ENCODE measurements at places on chromosomes 5 and 9. TPM values are rescaled to one million over a fixed set of nuclear protein-coding genes. Genes with fewer than 3 reads are reported as not detected.

Gene GALNT12
- total RNA-seq = 2.2 TPM

Gene PCDHA1
- not detected for total RNA-seq

Gene PLPP7
- 11.4 TPM for total RNA-seq

Gene C8G
- total RNA-seq = not detected

Gene RNF130
- 10.4 TPM for total RNA-seq

Gene FOXD4L4
- 0.08 TPM for total RNA-seq

Gene HSPB3
- total RNA-seq = 0.45 TPM

Gene BTNL8
- total RNA-seq = not detected

Gene DENND1A
- 9.5 TPM for total RNA-seq

Gene SPINK7
- not detected for total RNA-seq

Gene ARHGEF37
- 1.4 TPM for total RNA-seq

Gene IGFBPL1
- total RNA-seq = not detected

Gene DND1
- total RNA-seq = not detected

Gene RXRA
- 7.1 TPM for total RNA-seq

Gene SHOC1
- total RNA-seq = not detected

Gene BAAT
- not detected for total RNA-seq

Gene SPATA31D4
- total RNA-seq = not detected

Gene SELENOP
- 2.6 TPM for total RNA-seq

Gene TAF1L
- not detected for total RNA-seq

Gene DDX31
- 8.3 TPM for total RNA-seq
